ENCODE measurements at places on chromosomes 1 and 21.

GRCh38 chr21:35128536-35128935 is 79.4 kb upstream of the RUNX1 start:
- DNase-seq: no peak

DNA sequence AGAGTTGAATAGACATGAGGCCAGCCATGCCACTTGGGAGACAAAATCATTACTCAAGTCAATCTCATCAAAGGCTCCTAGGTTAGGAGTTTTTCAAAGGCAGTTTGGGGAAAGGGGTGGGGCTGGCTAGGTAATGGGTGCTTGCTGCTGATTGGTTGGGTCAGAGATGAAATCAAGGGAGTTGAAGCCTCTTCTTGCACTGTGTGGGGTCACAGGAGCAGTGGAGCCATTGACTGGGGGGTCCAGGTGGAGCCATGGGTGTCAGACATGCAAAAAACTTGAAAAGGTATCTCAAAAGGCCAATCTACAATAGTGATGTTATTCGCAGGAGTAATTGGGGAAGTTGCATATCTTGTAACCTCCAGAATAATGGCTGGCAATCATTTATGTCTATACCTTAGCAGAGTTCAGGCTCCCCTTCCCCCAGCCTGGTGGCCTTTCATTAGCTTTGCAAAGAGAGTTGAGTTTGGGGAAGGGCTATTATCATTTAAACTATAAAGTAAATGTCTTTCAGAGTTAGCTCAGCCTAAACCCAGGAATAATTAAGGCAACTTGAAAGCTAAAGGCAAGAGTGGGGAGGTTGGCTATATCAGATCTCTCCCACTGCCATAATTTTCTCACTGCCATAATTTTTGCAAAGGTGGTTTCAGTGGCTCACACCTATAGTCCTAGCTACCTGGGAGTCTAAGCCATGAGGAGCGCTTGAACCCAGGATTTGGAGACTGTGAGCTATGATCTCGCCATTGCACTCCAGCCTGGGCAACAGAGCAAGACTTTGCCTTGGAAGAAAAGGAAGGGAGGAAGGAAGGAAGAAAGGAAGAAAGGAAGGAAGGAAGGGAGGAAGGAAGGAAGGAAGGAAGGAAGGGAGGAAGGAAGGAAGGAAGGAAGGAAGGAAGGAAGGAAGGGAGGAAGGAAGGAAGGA is 7.8 kb upstream of the PINK1 start:
- no peak for DNase-seq

- no peak for DNase-seq
Observed at GRCh38 chr1:240232530-240232929, 140.8 kb downstream of the FMN2 start.

DNA sequence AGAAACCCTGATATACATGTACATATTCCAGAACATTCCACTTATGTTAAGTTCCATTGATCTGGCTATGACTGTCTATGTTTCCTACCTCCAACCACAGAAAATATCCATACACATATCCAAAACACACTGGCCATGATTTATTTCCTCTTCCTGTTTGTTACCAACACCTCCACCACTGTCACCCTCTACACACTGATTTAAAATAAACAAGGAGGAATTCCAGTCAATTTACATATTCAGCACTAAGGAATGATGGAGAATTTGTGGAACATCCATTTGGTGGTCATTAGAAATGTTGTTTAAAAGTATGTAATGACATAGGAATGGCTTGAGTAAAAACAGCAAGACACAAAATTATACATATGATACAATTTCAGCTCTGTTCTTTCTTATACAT is 5.5 kb upstream of the STX6 start:
- no peak for DNase-seq

DNA sequence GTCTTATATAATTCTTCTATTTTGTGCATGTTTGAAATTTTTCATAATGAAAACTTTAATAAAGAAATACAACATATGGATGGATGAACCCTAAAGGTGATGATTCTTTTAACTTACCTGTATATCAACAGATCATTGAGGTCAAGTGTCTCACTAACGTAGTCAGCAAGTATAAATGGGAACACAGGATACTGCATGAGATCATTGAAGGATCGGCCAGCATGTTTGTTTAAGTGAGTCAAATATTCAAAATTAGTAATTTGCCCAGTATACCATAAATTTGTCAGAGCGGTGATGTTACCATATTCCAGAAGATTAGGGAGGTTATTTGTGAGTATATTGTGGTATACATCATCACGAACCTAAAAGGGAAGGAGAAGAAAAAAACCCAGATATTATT is 71.0 kb upstream of the GNG4 start:
- no peak for DNase-seq

- DNase-seq: no peak
Observed at GRCh38 chr1:228109962-228110488, 926 bp upstream of the MRPL55 start.

DNA sequence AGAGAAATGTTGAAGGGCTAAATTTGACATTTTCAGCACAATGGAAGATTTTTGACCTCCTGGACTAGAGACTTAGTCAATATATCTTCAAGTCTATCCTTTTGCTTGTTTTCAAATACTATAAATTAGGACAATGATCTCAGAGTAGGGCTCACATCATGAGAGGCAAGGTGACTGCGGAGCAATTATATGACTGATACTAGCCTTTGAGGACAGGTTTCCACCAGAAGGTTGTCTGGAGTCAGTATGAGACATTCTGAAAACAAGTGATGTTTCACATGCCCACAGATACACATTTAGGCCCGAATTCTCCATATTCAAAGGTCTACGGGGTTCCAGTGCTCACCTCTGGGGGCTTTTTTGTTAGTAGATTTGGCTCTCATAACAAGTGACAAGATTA is 142.3 kb upstream of the SAMSN1 start:
- no peak for DNase-seq

DNA sequence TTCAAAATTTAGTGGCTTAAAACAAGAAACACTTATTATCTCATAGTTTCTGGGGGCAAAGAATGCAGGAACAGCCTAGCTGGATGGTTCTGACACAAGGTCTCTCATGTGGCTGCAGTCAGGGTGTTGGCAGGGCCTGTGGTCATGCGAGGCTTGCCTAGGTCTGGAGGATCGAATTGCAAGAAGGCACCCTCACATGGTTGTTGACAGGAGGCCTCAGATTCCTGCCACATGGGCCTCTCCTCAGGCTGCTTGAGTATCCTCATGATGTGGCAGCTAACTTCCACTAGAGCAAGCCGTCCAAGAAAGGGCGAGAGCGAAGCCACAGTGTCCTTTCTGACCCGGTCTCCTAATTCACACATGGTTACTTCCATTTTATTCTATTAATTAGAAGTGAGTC is 6.2 kb upstream of the NRIP1 start:
- DNase-seq: no peak

- DNase-seq: no peak
Observed at GRCh38 chr1:41564741-41565475, 80.4 kb upstream of the EDN2 start.

DNA sequence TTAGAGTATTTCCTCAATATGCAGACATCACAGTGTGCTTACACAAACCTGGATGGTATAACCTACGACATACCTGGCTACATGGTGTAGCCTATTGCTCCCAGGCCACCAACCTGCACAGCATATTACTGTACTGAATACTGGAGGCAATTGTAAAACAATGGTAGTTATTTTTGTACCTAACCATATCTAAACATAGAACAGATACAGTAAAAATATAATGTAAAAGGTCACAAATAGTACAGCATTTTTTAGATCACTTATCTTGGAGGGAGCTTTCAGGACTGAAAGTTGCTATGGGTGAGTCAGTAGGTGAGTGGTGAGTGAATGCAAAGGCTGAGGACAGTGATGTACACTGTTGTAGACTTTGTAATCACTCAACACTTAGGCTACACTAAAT is 492.3 kb downstream of the MRPL39 start:
- no peak for DNase-seq

DNA sequence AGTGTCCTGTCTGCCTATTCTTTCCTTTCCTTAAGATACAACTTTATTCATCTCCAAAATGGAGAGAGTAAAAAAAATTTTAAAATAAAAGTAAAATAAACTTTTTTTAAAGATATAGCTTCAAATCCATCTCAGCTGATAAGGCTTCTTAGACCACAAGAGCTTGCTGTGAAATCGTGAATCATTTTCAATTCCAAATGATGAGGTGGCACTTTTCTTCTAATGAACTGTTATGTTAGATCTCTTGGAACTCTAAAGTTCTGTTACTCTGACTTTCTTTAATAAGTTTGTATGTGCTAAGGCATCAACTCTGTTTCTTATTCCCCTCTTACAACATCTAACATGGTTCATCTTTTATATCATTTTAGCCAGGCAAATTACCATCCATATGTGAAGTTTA is 4.5 kb downstream of the SH3GLB1 start:
- DNase-seq: peak; percentile 48

DNA sequence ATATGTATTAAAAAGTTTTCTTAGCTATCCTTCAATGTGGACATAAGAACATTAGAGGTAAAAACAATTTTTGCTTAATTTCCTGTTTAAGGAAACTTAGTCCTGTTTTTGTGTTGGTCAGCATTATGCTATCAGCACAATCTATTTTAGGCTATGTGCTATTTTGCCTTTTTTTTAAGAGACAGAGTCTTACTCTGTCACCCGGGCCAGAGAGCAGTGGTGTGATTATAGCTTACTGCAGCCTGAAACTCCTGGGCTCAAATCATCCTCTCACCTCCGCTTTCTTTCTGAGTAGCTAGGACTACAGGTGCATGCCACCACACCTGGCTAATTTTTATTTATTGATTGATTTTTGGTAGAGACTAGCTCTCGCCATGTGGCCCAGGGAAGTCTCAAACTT is 199.1 kb upstream of the TMPRSS15 start:
- DNase-seq: no peak

DNA sequence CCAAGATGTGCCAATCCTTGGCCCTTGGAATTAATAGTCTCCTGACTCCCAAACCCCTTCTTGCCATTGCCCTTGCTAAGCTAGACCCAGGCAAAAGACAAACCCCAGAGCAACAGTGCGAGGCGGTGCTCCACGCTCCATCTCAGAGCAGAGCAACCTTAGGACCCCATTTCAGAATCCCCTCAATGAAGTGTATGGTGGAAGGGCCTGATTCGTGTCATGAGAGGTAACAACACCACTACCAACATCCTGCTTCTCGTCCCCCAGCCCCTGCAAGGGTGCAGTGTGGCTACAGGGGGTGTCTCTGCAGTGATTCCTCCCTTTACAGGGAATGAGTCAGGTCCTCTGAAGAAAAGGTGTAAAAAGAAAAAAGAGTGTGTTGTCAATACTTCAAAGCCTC is 103.9 kb upstream of the IRF2BP2 start:
- DNase-seq: no peak

DNA sequence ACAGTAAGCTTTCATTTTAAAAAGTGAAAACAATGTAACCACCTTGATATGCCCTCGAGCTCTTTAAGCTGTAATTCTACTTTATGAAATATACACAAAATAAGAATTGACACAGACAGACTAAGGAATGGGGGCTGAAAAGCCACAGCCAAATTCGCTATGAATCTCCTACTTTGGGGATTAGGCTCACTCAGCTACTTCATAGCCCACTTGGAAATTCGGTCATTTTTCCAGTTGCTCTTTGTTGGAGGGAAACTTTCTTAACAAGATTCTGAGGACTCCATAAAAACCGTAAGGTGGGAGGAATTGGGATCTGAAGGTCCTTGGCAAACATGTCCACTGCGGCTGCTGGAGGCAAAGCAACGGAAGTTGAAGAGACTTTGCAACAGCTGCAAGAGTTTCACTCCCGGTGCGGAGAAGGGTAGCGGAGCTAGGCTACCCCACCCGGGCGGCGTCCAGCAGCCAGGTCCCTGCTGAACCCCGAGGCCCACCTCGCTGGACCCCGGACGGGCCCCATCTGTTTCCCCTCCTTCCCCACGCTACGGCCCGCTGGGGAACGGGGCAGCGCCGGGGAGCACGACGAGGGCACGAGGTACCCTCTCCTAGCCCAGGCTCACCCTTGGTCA is 634 bp downstream of the MYCBP start:
- DNase-seq: peak; percentile 31

DNA sequence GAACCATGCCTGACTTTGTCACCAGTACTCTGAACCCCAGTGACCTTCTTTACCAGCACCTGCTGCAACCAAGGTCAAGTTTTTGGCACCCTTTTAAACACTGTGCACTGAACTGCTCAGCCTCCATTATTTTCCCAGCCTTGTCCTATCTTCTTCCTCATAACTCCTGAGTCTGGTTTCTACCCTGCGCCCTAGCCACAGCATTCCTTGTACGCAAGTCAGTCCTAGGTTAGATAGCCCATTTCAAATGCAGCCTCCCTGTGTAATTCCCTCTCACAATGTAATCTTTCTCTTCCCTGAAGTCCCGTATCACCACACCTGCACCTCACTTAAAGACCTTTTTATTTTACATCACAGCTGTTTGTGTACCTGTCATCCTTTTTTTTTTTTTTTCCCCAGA is 37.2 kb downstream of the DNTTIP2 start:
- DNase-seq: no peak

DNA sequence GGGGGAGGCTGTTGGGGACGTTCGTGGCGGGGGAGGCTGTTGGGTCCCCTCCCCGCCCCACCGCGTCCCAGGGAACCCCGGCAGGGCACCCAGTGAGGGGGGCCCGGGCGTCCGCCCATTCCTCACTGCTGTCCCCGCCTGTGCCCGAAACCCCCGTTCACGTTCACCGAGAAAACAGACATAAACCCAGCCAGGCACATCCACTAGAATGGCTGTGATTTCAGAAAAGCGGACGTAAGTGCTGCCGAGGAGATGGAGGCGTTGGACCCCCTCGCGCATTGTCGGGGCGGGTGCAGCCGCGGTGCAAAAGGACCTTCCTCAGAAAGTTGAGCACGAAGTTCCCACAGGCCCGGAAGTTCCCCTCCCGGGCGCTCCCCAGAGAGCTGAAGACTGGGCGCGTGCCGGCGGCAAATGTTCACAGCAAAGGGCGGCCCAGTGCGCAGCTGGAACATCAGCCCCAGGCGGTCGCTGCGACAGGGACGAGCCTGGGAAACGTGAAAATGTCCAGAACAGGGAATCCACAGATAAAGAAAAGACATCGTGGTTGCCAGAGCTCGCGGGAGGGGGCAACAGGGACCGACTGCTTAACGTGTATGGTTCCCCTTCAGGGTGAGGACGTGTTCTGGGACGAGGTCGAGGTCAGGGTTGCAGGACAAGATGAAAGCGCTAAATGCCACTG is 18.5 kb upstream of the SAMD11 start:
- DNase-seq: peak; percentile 2

DNA sequence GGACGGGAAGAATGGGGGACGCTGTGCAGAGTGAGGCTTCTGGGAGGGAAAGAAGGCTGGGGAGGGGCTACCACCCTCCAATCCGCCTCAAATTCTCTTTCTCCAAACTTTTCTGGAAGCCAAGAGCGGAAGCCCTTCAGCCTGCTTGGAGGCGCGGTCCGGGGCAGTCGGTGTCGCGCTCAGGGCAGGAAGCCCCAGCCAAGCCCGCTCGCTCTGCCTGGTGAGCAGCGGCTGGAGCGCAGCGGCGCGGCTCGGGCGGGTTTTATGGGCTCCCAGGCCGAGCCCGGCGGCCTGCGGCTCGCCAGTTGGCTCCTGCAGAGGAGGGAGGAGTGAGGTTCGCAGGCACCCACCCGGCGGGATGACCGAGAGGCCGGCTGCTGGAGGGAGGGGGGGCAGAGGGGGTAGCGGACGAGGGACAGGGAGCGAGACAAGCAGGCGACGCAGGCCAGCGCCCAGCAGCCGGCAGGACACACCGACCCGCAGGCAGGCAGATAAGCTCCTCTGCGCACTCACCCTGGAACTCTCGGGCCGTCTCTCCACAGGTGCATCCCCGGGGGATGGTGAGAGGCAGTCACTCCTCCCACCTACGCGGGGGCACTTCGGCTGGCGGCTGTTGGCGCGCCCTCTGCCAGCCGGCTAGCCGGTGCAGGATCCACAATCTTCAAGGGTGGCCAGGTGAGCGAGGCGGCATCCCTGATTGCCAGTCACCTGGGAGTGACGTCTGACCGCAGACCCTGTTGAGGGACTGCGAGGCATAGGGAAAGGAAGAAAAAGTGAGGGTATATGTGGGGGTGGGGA is at the start of gene AVPR1B:
TSS of gene AVPR1B (minus strand) at position 238 of the 798 bp plus-strand sequence. CDS start 498 bp downstream, outside the sequence.
- DNase-seq: no peak

All from CD4-positive, alpha-beta T cell treated with Interleukin-4 for 4 hours (primary cell).